Skeletal muscle cell (primary cell): ENCODE measurements at places on chromosomes 5 and 9.

GRCh38 chr5:149576021-149576420 lies 5.3 kb upstream of the ARHGEF37 start:
- DNase-seq = no peak

DNA sequence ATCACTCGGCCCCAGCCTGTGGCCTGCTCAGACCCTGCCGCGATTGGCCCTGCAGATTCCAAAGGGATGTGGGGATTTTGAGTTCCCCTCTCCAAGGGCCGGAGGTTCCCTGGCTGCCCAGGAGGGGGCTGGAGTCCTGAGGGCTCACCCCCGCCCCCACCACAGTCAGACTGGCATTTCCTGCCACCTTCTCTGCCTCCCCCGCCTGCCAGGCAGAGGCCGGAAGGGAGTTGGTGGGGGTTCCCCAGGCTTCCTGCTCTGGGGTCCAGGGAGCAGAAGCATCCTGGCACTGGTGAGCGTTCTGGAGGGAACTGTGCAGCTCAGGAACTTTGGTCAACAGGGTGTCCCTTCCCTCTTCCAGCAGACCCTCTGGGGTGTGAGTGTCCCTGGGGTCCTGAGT lies 70.6 kb downstream of the RXRA start:
- DNase-seq = no peak

DNA sequence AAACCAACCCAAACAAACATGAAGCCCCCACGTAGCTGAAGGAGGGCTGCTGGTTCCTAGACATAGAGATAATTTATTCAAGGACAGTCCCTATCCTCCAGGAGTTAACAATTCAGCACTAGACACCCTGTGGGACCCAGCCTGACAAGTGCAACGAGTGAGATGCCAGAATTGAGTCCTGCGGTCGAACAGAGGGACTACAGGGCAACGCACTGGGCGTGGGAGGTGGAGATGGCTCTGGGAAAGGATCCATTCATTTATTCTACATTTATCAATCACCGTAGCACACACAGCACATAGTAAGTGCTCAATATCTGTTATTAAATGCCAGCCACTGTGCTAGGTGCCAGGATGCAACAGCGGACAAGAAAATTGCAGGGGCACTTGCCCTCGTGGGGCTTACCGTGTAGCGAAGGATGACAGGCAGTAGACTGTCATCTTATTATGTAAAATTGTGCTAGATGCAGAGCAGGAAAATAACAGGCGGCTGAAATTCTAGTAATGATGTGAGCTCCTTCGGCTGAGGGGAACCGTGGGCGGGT lies 855 bp upstream of the ARHGAP26 start:
- no peak for DNase-seq

DNA sequence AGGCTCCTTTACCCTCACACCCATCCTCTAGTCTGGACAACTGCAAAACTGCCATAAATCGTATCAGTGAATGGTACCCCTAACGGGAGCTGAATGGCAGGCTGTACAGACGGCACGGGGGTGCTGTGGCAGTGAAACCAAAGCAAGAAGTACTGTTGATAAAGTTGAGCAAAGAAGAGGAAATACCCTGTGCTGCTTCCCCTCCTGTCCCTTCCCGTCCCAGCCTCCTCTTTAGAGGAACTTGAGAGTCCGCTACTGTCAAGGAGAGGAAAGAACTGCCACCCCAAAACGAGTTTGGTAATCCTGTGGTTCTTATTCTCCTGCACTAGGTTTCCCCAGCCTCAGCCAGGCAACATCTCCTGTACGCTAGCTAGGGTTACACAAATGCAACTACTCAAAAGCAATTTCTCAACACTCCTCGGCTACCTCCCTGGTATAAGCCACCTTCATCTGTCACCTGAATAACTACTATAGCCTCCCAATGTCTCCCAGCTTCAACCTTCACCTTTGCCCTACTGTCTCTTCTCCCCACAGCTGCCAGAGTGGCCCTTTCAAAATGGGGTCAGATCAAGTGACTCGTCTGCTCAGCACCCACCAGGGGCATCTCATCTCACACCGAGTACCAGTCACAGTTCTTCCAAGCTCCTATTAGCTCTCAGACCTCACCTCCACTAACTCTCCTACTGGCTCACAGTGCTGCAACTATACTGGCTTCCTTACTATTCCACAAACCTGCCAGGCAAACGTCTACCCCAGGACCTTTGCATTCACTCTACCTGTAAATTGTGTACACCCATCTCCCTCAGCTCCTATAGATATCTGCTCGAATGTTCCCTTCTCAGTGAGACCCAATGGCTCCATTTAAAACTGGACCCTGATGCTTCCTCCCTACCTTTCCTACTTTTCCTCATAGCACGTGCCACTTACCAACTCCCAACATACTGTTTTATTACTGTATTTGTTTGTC lies 4.1 kb downstream of the GLRX start:
- no peak for DNase-seq

DNA sequence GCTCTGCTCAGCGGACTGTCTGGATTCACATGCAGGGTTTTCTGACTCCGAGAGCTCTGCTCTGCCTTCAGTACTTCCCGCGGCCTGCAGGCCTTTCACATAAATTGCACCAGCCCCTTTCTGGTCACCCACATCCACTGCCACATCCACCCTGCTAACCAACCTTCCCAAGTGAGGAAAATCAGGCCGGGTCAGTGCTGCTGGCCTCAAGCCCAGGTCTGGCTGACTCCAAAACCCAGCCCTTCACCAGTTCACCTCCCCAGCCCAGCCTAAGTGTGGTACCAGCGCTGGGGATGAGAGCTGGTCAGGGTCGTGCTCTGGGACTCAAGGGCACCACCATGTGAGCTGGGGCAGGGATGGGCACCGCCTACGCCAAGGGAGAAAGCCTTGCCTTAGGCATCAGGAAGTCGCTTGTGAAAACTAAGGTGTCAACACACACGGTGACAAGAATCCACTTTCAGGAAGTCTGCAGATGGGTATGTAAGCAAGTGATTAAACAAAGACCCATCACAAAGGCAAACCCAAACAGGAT lies 12.3 kb downstream of the LMAN2 start:
- DNase-seq = no peak

DNA sequence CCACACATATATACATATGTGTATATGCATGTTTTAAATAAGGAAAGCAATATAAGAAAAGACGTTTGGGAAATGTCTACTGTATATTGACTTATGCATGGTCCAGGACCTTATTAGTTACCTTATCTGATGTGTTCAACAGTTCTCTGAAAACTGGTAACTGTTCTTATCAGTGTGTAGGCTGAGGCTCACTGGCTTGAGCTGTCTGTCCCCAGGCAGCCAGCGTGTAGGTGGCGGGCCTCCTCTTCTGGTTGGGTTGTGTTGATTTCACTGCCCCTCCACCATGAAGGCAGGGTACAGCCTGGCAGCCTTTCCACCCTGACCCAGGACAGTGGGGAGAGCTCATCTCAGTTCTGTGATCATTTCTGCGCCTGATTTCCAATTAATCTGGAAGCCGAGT lies 38.7 kb upstream of the SEMA4D start:
- no peak for DNase-seq

DNA sequence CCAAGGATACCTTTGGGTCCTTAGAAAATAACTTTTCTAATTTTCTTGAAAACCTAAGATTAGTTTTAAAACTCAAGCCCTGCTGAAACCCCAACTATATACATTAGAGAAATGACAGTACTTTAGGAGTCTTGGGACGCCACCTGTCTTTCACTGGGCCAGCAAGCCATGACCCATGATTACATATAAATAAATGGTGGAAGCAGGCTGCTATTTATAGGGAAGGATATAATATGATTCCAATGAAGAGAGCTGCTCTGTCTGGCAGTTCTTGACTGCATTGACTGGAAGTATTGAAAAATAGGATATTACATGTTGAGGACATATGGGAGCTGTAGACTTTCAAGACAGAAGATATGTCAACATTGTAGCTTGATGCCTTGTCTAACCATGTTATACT lies 7.3 kb downstream of the JMY start:
- no peak for DNase-seq

GRCh38 chr5:6705959-6706358 lies 7.3 kb upstream of the TENT4A start:
- DNase-seq = no peak

DNA sequence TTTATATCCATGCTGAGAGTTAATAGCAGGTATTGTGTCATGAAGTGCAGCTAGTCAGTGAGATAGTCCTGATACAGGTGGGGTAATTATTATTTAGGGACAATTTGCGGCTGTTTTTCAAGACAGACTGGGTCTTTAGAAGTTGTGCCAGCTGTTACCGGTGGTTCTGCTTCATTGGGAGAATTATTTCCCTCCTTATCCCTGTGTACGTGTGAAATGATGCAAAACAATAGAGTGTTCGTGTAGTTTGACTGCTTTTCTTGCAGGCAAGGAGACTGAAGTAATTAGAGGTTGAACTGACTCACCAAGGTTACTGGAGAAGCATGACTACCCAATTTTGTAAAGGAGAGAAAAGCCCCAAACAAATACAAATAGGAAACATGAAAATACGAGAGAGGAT lies 101.7 kb downstream of the ARRDC3 start:
- peak; percentile 83 for DNase-seq

- DNase-seq = peak; percentile 36
Observed at GRCh38 chr5:151896031-151896691, 28.5 kb downstream of the GLRA1 start.

- no peak for DNase-seq
Observed at GRCh38 chr9:83505282-83505681, 32.9 kb downstream of the FRMD3 start.
